ENCODE measurements at places on chromosomes 7 and 10.

- no peak for DNase-seq
Measured at GRCh38 chr10:29703271-29703670, 68.5 kb upstream of the SVIL start.

DNA sequence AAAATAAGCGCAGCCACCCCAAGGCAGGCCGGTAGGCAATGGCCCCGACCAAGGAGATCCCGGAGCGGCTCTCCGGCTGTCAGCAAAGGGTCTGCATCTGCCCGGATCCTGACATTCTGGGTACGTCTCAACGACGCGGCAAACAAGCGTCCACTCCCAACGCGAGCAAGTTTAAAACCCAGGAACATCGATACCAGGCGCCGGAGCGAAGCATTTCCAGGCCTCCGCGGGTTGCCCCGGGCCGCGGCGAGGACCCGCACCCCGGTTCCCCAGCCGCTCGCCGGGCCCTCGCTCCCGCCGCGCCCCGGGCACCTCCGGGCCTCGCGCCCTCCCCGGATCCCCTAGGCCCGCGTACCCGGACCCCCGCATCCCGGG, 453 bp downstream of the URGCP start:
- DNase-seq, result peak; percentile 25

DNA sequence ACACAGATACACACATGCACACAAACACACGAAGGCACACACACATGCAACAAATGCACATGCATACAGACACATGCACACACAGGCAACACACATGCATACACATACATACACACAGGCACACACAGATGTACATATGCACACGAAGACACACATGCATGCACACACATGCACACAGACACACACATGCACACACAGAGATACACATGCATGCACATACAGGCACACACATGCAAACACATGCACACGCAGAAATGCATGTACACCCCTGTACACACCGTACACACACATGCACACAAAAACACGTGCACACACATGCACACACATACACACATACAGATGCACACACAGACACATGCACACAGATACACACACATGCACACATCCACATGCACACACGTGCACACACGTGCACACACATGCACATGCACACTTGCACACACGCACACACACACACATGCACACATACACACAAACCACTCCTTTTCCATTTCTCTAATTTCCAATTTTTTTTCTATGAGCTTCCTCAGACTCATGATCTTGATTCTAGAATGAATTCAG, 63.3 kb upstream of the CCZ1B start:
- DNase-seq, result no peak

DNA sequence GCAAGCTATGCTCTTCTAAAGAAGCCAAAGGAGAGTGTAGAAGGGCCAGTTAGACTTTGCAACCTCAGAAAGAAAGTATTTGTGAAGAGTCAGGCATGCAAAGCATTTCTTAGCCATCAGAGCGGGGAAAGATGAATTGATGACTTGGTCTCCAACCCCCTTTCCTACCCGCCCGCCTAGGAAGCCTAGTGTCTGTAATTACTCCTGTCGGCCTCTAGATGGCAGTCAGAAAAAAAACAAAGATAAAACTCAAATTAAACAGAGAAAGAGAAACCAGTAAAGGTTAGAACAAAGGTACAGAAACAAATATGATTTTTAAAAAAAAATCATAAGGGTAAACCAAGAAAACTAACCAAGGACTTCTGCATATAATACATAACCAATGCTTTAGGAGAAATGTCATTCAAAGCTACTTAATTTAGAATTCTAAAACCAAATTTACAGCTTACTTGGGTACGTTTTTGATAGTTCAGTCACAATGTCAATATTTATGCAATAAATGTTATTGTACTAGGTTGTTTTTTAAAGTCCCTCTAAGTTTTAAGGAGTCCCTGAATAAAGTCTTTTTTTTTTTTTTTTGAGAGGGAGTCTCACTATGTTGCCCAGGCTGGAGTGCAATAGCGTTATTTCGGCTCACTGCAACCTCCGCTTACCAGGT, 97.6 kb downstream of the LYZL1 start:
- no peak for DNase-seq

DNA sequence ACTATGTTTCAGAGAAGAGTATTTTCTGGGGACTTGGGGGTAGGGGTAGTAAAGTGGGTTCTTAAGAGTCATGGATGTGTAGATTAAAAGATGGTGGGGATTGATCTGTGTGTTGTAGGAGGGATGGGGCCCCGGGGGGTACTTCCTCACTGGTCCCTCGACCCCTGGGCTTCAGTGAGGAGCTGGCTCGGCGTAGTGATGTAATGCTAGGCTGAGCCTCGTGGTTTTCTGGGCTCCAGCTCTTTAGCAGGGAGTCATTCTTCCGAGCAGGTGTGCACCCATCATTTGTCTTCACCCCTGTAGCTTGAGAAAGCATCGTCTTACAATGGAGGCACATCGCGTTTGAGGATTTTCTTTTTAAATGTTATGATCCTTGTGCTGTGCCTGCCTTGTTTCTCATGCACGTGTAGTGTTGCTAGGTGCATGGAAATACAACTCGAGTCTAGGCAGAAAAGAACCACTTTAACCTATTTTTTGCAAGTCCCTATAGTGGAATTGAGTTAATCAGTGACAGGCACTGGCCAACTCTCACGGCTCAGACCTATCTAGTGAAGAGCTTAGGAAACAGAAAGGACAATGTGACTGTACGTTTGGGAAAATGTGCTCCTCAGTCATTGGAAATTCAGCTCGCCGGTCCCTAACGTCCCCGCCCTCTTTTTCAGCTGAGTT, 106.1 kb upstream of the BTBD16 start:
- DNase-seq, result no peak

GRCh38 chr10:15426558-15426957, 55.5 kb upstream of the FAM171A1 start:
- no peak for DNase-seq

GRCh38 chr10:105967256-105967655, 1197.2 kb downstream of the SORCS1 start:
- no peak for DNase-seq

DNA sequence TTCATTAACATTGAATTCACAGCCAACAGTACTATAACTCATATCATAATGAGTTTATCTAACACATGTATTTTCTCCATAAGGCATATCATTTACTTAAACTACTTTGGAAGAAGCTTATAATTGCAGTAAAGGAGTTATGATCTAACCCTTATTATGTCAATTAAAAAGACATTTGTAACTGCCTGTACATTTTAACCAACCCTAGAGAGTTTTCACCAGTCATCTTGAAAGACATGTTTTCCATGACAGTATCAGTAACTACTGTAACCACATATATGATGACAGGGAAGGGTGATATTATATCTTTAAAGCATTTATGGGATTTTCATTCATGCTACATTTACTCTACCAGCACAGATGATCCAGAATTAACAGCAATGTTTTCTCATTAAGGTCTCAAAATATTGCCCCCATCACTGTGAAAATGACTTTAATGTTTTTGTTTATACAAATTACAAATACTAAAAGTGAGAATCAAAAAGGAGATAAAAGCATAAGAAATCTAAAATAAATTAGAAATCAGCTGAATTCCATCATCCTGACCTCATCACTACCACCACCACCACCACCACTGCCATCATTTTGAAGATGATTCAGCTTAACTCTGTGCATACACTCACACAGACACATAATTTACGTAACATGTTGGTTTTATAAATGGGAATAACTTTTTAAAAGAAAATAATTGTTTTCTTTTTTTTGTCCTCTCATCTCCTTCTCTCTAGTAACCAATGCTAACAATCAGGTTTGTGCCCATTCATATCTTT, 53.6 kb downstream of the MKLN1 start:
- no peak for DNase-seq

- no peak for DNase-seq
Measured at GRCh38 chr7:618539-619367, 99.1 kb upstream of the PDGFA start.

- no peak for DNase-seq
Measured at GRCh38 chr10:118955951-118956801, 73.3 kb upstream of the NANOS1 start.

DNA sequence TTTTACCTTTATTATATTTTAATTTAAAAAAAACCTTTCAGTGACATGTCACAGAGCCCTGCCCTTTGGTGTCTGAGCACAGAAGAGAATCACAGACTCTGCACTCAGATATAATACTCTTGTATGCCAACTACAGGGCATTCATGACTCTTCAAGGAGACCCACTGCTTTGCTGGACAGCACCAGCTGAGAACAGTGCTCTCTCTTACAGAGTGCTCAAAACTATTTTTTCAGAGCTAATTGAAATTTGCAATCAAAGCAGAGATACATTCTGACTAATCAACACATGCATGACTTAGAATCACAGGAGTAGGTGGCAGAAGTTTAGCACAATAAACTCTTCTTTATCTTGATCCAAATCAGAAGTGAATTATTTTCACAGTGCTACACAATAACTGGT, 99.1 kb downstream of the OSBPL3 start:
- no peak for DNase-seq

GRCh38 chr7:123351516-123352505, 152.0 kb upstream of the SLC13A1 start:
- DNase-seq, result no peak

DNA sequence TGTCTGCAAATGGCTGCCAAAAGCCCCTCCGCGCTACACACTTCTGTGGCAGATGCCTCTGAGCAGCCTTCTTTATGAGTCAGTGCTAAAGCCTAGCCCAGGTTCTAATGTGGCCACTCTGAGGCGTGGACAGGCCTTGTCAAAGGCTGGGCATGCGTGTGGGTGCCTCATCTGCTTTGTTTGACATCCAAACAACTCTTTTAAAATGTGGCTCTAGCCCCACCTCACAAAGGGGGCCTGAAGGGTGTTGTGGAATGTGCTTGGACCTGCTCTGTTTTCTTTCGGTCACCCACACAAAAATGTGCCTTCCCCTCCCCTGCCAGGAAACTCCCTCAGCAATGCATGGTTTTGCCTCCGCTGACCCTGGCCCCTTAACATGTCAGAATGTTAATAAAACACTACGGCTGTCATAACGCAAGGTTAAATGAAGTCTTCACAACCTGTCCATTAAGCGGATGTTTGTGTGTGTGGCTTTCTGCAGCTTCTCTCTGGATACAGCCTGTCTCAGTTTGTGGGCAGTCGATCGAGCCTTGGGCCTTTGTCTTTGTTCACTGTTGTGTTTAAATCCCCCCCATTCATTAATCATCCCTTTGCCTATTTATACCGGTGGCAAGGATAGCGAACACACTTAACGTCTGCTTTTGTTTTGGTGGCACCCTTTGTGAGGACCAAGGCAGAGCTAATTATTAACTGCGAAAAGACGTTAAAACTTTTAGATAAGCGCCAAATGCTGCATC, 718.9 kb downstream of the LRMDA start:
- DNase-seq, result no peak

GRCh38 chr7:28808796-28809533, 149.2 kb downstream of the TRIL start:
- DNase-seq, result peak; percentile 14

DNA sequence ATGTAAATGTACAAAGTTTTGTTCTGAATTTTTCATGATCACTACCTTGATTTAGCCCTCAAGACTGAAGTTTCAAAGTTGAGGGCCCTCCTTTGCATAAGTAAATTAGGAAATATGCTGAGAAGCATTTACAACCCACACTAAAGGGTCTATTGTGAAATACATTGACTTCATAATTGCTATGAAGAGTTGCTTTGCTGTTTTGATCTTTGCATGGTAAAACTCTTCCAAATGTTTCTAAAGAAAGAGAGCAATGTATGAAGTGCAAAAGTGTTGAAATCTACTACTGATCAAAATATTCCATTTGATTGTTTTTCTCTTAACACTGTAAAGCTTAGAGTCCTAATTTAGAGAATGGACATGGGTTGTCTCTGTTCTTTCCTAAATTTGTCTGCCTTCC, 77.2 kb downstream of the C7orf25 start:
- DNase-seq, result no peak

DNA sequence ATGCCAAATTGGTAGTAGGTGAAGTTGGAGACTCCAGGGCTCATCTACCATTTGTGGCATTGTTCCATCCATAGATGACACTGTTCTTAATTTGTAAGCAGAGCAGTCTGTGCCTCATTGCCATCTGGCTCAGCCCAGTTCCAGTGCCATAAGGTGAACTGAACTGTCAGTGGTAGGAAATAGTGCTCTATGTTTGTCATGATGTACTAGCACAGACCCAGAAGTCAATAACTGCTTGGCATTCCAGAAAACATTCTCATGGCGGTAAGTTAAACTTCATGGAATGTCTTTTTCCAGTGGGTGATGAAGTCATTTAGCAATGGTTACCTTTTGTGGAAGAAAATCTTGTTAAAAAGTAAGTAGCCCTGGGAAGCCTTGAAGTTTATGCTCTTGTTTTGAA, 302.7 kb downstream of the SUGCT start:
- DNase-seq, result no peak

DNA sequence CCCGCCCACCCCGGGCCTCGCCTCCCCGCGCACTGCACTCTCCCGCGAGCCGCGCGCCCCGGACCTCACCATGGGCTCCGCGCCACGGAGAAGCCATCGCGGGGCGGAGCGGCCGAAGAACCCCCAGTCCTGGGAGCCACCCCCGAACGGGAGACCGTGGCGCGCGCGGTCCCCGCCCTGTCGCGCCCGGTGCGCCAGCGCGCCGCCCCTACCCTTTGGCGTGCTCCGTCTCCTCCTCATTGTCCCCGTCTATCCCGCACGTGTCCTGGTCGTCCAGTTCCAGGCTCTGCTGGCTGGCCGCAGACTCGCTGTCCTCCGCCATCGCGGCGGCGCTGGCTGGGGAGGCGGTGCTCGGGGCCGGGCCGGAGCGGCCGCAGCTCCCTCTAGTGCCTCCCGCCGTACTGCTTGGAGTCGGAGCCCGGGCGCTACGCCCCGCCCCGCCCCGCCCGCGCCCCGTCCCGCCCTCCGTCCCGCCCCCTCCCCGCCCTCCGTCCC, at the start of gene NMT2:
TSS of gene NMT2 (minus strand) at position 403 of the 495 bp plus-strand sequence. CDS start at position 322, 81 bp downstream.
- no peak for DNase-seq

- no peak for DNase-seq
Measured at GRCh38 chr10:71392791-71393781, 3.6 kb upstream of the CDH23 start.

- no peak for DNase-seq
Measured at GRCh38 chr10:123496996-123497660, 169.0 kb upstream of the GPR26 start.

GRCh38 chr7:83155407-83155806, 7.3 kb downstream of the PCLO start:
- no peak for DNase-seq

DNA sequence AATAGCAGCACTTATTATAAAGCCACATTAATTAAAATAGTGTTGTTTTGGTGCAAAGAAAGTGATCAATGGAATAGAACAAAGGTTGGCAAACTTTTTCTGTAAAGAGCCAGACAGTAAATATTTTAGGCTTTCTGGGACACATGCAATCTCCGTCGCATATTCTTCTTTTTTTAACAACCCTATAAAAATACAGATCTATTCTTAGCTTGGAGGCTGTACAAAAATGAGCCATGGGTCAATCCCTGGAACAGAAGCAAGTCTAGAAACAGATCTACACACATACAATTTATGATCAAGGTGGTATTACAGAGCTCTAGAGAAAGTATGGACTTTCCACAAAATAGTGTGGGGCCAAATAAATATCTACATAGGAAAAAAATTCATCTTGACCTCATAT, 71.8 kb downstream of the ARHGAP21 start:
- DNase-seq, result no peak

GRCh38 chr7:111063166-111063565, 27.8 kb upstream of the LRRN3 start:
- DNase-seq, result no peak

- no peak for DNase-seq
Measured at GRCh38 chr10:116385994-116386809, 41.4 kb upstream of the PNLIPRP3 start.
